Uterus (tissue), 4 donors: ENCODE measurements at places on chromosomes 6 and 20.

GRCh38 chr20:31595654-31596411, 9.3 kb upstream of the ID1 start:
- peak overlapping the region; percentile 37 for H3K27ac ChIP-seq
- H3K36me3 ChIP-seq: no peaks in the 10 kb centered on the region
- no peaks in the 10 kb centered on the region for H3K4me1 ChIP-seq
- H3K27me3 ChIP-seq: no peaks in the 10 kb centered on the region
- no peak overlapping the region for H3K4me3 ChIP-seq

- H3K27me3 ChIP-seq: no peaks in the 10 kb centered on the region
- H3K4me1 ChIP-seq: no peaks in the 10 kb centered on the region
- H3K36me3 ChIP-seq: no peaks in the 10 kb centered on the region
- no peak overlapping the region for H3K27ac ChIP-seq
Observed at GRCh38 chr6:118968416-118968815, 33.5 kb upstream of the MCM9 start.

DNA sequence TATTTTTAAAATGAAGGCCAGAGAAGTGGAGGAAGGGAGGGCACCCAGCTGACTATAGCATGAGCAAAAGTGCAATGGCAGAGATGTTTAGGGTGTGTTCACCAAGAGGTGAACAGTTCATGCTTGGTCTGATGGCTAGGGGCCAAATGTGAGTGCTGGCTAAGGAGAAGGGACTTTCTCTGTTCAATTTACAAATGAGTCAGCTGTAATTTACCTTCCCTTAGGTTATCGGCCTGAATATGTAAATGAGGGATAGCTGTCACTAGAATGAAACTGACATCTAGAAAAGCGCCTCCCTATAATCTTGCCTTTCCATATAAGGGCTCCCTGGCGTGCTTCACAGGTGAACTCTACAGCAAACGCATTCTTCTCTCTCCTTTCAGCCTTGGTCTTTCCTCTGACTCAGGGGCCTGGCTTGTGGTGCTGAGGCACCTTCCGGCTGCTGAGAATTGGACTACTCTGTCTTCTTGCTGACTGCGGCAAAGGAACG, 114.7 kb upstream of the BACH2 start:
- no peaks in the 10 kb centered on the region for H3K36me3 ChIP-seq
- H3K4me3 ChIP-seq: no peak overlapping the region
- H3K4me1 ChIP-seq: no peaks in the 10 kb centered on the region

GRCh38 chr20:40583205-40583604, 105.8 kb downstream of the MAFB start:
- DNase-seq: no peak
- no peak overlapping the region for H3K4me3 ChIP-seq

DNA sequence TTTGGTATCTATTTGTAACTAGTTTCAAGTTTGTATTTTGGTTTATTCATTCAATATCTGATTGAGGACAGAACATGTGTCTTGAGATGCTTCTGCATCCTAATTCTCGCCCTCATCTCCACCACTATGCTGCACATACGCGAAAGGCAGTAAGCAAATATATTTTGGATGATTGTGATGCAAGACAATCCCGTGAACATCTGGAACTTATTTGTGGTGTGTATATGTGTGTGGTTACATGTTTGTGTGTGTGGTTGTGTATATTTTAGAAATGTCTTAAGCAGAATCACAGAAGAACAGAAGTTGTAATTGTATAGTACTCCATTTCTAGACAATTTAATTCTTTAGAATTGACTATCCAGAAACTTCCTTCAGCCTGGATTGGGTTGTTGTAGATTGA, 35.1 kb upstream of the RNF144B start:
- no peaks in the 10 kb centered on the region for H3K4me1 ChIP-seq
- H3K36me3 ChIP-seq: no peaks in the 10 kb centered on the region
- no peak overlapping the region for H3K4me3 ChIP-seq
- no peak for DNase-seq

GRCh38 chr6:102619585-102619984, 1226.1 kb downstream of the GRIK2 start:
- H3K36me3 ChIP-seq: no peaks in the 10 kb centered on the region
- no peaks in the 10 kb centered on the region for H3K4me1 ChIP-seq
- no peak overlapping the region for H3K27ac ChIP-seq
- no peak overlapping the region for H3K4me3 ChIP-seq
- no peaks in the 10 kb centered on the region for H3K27me3 ChIP-seq

DNA sequence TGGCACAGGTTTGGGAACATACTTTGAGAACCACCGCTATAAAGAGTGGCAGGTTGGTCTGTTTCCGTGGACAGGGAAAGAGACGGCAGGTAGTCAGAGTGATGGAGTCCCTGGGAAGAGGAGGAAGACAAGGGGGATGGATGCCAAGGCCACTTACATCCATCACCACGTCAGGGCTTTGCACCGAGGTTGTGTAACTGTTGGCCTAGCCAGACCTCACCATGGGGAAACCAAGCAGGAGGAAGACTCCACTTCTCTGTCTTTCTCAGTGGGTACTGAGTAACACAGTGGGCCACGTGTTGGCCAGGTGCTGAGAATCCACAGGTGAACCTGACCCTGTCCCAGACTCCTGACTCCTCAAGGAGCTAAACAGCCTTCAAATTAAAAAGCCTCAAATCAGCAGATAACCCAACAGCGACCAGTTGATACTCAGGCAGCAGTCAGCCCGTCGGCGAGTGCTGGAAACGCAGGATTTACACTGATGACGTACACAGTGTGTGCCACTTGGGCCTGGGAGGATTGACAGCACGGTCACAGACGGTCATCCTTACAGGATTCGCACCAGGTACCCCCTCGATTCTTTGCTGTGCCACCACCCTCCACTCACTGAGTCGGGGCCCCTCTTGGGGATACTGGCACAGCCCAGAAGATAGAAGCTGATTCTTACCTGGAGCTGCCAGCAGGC, 134.6 kb upstream of the SNX9 start:
- H3K27ac ChIP-seq: no peak overlapping the region
- no peaks in the 10 kb centered on the region for H3K36me3 ChIP-seq
- no peaks in the 10 kb centered on the region for H3K4me1 ChIP-seq
- H3K4me3 ChIP-seq: no peak overlapping the region
- H3K27me3 ChIP-seq: no peaks in the 10 kb centered on the region
- DNase-seq: no peak

DNA sequence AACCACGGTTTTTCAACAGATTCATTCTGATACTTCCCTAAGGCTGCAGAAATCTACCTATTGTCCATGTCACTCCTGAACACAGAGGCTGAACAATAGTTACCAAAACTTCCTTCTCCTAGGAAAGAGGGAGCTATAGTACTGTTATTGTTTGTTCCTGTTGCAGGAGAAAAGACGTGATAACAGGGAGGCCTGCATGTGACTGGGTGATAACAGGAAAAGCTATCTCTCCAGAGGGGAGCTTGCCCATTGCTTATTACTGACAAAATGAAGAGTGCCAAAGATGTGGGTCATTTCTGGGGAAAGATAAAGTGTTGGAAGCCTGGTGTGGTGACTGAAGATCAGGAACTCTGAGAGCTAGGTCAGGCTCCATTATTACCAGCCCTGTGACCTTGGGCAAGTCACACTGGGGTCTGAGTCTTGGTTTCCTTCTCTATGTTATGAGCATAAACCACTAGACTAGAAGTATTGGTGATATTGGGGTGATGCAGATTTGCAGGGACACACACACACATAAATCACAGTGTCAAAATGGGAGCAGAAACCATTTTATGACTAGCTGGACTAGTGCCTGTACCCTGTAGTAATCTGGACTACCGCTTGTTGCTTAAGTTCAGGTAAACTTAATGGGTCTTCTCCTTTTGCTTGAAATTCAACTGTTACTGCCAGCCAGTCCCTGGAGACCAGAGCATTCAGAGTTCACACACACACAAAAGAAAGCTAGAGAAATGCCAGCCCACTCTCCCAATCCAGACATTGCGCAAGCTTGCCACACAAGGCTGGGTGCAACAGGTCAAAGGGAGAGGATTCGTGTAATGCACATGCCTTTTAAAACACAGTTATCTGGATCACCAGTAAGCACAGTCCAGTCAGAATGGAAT, 136.0 kb upstream of the CNR1 start:
- no peak for DNase-seq
- no peaks in the 10 kb centered on the region for H3K36me3 ChIP-seq
- H3K27me3 ChIP-seq: no peaks in the 10 kb centered on the region
- H3K4me1 ChIP-seq: no peaks in the 10 kb centered on the region
- H3K4me3 ChIP-seq: no peak overlapping the region

GRCh38 chr6:109717971-109718370, 26.9 kb downstream of the FIG4 start:
- H3K4me3 ChIP-seq: no peak overlapping the region
- no peak overlapping the region for H3K27ac ChIP-seq
- H3K36me3 ChIP-seq: no peaks in the 10 kb centered on the region
- H3K4me1 ChIP-seq: no peaks in the 10 kb centered on the region
- no peaks in the 10 kb centered on the region for H3K27me3 ChIP-seq

DNA sequence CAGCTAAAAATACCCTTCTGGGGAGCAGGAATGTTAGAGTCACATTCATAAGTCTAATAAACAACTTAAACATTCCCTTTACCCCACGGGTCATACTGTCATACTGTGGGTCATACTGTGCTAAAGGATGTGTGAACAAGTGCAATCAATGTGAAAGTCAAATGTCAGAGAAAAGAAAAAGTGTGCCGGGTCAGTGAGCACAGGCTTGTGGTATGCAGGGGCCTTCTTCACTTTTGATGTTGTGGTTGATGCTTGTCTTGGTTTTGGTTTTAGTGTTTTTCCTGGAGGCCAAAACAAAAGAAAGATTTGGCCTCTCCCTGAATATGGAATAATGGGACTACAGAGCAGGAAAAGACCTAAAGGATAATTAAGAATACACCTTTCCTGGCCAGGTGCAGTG, 267.9 kb upstream of the PLN start:
- no peaks in the 10 kb centered on the region for H3K27me3 ChIP-seq
- no peaks in the 10 kb centered on the region for H3K36me3 ChIP-seq
- H3K27ac ChIP-seq: no peak overlapping the region
- DNase-seq: no peak
